NCI-H524 treated with DMSO at 0.1 percent for 48 hours (cell line): ENCODE measurements at places on chromosomes 7 and 10.
A peak's percentile ranks its signal among the peaks of the same experiment; 100 is the strongest.

- DNase-seq, result no peak
Observed at GRCh38 chr7:29955799-29956486, 33.7 kb downstream of the SCRN1 start.

DNA sequence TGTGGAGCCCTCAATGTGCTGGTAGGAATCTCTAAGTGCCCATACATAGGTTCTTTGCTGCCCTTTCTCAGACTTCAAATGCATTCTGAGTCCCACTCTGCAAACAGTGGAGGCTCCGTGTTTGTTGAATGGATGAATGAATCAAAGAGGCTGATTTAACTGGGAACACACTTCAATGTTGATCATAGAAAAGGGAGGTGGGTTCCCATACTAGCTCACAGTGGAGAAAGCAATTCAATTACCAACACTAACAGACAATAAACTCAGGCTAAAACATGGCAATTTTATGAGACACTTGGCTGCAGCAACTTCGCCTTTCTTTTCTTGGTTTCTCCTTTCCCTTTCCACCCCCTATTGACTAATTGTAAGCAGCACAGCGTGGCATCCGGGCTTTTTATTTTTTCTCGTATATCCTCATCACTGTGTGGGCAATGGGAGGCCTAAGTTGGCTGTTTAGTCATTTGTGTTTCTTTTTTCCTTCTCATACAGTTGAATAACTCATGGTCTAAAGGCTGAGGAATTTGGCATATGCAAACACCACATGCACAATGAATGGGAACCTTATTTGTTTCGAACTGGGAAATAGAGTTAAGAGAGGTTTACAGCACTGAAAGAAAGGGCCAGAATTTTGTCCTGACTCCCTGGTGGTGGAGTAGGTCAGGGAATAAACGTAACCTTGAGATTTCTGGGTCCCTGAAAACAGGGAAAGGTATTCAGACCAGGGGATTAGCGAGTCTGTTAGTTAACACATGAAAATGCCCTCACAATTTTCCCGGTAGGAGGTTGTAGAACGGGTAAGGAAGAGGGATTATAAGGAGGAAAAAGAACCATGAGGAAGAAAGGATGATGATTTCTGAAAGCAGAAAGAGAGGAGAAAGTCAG, 858.5 kb downstream of the KCNMA1 start:
- no peak for DNase-seq

- no peak for DNase-seq
Observed at GRCh38 chr7:138008588-138009349, 6.9 kb upstream of the CREB3L2 start.

DNA sequence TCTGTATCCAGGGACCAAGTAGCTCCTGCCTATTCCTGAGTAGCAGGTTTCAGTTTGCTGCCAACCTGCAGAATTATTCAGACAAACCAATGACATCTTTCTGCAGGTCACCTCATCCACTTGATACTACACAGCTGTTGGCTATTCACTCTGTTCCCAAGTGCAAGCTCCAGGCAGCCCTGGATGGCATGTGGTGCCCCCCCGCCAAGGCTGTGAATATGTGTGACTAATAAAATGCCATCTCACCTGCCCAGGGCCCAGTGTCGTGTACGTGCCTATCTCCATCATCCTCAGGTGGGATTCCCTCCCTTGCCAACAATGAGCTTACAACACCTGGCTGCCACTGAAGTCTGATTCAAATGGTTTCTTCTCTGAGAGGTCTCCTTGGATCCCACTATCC, 125.8 kb downstream of the RAB11FIP2 start:
- DNase-seq, result no peak

DNA sequence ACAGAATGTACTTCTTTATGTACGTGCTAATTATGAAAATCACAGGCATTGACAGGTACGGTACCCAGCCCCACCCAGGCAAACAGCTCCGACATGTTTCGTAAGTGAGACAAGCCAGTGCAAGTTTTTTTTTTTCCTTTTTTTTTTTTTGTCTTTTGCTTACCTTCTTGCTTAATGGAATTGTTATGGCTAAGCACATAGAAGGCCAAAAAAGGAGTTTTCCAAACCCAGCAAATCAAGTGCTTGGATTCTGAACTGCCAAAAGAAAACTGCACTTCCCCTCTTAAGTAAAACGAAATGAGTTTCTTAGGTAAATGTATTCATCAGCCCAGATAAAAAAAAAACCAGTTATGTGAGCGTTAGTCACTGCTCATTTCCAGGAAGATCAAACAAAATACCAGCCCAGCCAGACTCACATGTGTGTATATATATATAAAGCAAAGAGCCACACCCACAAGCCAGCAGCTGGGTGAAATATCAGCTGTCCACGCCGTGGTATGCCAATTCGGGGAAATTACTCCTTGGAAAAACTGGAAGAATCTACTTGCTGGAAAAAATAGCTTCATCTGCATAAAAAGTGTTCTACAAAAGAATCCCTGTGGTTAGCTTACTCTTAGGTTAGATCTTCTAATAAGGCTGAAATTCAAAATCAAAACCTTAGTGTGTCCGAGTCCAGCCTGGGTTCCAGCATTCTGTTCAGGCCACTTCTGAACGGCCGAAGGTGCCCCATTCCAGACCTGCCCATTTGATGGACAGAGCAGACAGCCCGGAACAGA, 8.0 kb downstream of the KLF6 start:
- no peak for DNase-seq

DNA sequence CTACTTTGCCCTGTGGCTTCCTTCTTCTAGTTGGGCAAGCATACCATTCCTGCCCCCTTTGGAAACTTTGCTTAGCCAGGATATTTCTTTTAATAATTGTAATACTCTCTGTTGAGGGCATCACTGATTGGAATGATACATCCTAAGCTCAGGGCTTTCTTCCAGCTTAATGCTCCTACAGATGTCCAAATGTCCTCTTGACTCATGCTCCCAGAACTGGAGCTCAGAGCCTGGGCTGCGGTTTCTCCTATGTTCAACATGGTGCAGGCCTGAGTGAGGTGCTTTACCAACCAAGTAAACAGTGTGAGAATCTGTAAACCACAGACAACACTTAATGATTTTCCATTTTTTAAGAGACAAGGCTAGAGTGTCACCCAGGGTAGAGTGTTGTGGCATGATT, 108.6 kb downstream of the LRRC4 start:
- no peak for DNase-seq

GRCh38 chr10:61301575-61301974, 151.6 kb downstream of the TMEM26 start:
- no peak for DNase-seq

DNA sequence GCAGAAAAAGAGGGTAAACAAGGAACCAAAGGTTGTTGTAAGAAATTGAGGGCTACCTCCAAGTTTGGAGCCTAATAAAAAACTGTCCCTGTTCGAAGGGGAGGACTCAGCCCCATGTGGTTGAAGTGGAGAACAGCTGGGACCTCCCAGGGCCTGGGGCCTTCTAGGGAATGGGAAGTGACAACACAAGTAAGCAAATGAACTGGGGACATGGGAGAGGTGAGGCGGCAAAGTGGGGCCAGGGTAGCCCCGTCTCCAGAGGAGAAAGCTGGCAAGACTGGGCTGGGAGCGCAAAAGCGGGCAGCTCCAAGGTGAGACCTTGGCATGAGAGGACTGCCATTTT, 198.1 kb downstream of the ZNF438 start:
- no peak for DNase-seq

GRCh38 chr7:93719546-93719945, 145.0 kb upstream of the CALCR start:
- no peak for DNase-seq

GRCh38 chr10:122461367-122461728, at the start of gene HTRA1:
Gene HTRA1, plus strand, starts transcription at chr10:122461553. Its CDS starts 100 bp downstream, at chr10:122461653.
- DNase-seq, result no peak

- DNase-seq, result no peak
Observed at GRCh38 chr10:44186821-44187220, 198.1 kb downstream of the CXCL12 start.

DNA sequence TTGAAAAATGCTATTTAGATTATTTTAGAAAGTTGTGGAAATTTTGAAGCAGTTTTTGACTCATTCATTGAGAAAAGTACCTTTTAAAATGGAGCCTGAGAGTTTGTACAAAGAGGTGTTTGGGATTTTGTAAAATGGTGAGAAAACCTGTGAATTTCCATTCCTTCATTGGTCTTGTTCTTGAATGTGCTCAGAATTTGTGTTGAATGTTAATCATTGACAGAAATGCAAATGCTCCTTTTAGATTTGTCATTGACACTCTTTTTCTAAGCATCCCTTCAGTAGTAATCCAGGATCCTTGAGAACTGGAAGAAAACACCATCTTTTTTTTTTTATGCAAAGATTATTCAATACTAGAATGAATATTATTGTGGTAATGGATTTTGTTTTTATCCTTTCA, 74.8 kb downstream of the LCOR start:
- DNase-seq, result no peak

DNA sequence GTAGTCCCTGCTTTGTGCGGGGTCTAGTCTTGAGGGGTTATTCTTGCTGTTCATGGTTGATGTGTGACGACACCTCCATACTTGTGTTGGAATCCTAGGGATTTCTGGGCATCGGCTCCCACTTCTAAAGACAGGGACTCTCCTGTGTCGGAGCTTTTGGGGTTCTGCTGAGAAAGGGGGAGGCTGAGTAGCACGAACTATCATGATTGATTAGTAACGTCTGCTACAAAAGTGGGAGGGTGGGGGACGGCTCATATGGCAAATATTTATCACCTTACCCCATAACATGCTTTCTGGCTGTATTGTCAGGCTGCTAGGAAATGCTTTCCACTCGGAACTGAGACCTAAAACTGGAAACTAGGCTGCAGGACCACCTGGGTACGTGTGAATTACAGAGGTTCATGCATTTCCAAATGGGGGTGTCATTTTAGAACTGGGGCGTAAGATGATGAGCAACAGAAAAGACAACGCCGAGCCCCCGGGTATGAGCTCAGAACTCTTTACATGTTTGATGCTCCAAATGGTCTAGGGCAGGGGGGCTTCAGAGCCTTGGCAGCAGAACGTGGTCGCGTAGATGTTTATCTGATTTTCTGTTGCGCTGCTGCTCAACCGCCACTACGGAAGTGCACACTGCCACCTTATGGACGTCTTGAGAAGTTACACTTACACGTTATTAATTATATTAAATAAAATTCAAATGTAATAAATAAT, 15.1 kb upstream of the NME8 start:
- no peak for DNase-seq

DNA sequence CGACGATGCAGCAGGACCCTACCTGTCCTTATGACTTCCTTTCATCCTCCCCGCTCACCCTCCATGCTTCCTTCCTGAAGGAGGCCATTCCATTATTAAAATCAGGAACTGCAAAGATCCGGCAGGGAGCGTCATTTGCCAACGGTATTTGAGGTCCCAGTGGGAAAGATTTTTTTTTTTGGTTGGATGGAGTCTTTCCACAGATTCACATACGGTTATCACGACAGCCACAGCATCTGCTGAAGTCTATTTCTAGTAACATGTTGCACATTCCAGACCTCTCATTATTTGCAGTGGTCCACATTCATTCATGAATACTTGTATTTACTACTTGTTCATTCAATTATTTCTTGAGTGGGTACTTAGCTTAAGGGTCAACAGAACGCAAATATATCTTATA, 94.7 kb upstream of the LYZL2 start:
- no peak for DNase-seq

DNA sequence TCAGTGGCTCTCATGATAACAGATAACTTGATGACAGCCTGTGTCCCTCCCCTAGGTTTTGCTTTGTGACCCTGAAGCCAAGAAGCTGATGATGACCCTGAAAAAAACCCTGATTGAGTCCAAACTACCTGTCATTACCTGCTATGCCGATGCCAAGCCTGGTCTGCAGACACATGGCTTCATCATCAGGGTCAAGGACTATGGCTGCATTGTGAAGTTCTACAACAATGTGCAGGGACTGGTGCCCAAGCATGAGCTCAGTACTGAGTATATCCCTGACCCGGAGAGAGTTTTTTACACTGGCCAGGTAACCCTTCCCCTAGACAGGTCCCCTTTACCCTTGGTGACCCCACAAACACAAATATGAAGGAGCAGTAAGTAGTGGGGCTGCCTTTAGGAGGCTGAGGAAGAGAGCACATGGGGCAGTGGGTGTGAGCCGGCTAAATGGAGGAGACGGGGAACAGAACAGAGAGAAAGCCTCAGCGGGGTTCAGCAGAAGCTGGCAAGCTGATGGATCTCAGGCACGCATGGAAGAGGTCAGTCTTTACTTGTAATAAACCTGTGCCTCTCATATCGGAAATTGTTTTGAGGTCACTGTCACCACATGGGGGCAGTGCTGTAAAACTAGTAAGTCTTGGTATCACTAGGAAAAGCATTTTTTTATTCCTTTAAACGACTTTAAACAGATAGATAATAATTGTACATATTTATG, 20.2 kb downstream of the PDCD11 start:
- peak; percentile 0 for DNase-seq

DNA sequence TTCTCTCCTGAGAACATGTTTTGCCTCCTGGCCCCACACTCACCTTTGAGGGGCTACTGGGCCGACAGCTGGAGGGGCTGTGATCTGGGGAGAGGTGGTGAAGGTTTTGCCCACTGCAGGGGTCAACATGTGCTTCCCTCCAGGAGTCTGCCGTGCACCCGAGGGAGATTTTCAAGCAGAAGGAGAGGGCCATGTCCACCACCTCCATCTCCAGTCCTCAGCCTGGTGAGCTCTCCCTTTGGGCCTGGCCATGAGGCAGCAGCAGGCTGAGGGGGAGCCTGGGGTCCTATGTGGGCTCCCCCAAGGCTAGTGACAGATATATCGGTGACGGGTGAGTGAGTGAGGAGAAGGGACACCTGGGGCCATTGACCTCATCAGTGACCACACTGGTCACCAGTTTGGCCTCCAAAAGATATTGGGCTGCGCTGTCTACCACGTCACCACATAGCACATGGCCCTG, 6.6 kb downstream of the PGAM2 start:
- DNase-seq, result no peak

GRCh38 chr7:120169996-120170783, 102.8 kb upstream of the KCND2 start:
- DNase-seq, result no peak

DNA sequence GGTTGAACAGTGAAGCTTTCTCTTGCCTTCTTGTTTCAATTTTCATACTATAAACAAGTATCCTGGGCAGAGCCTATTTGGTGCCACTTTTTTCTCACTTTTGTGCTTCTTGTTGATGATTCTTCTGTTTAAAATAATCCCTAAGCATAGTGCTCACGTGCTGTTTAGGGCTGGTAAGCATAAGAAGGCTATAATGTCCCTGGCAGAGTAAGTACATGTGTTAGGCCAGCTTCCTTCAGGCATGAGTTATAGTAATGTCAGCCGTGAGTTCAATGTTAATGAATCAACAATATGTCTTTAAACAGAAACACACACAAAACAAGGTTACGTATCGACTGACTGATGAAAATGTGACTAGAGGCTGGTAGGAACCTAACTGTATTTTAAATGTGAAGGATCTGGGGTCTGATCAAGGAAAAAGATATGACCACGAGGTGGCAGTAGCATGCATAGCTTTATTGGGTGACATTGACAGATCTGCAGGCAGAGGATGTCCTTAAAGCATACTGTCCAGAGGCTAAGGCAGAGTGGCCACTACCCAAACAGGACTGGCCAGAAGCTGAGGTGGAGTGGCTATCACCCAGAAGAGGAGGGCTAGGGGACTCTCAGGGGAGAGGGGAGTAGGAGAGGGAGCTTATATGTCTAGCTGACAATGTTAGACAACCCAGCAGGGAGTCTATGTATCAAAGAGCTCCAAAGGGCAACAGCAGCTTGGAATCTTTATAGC, 113.7 kb downstream of the BRAF start:
- DNase-seq, result peak; percentile 10

GRCh38 chr10:73931767-73932619, 21.1 kb downstream of the PLAU start:
- no peak for DNase-seq
